Skin of body (tissue), 3 donors: ENCODE measurements at places on chromosomes 12 and 14.
A peak's percentile ranks its signal among the peaks of the same experiment; 100 is the strongest.

DNA sequence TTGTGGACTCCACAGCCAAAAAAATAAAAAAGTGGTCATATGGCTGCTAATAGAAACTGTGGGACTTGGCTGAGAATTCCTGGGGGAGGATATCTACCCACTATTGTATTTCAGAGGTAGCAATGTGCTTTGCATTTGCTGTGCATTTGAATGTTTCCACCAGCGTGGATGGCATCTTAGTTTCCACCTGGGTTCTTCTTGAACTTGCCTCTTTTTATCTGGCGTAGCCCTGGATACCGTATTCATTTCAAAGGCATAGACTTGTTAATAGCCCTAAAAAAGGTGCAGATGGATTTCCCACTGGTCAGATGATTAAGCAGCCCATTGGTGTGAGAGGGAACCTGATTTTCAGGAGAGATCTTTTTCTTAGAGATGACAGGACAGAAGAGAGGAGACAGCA lies 1.9 kb upstream of the MYF5 start:
- no peak for DNase-seq

DNA sequence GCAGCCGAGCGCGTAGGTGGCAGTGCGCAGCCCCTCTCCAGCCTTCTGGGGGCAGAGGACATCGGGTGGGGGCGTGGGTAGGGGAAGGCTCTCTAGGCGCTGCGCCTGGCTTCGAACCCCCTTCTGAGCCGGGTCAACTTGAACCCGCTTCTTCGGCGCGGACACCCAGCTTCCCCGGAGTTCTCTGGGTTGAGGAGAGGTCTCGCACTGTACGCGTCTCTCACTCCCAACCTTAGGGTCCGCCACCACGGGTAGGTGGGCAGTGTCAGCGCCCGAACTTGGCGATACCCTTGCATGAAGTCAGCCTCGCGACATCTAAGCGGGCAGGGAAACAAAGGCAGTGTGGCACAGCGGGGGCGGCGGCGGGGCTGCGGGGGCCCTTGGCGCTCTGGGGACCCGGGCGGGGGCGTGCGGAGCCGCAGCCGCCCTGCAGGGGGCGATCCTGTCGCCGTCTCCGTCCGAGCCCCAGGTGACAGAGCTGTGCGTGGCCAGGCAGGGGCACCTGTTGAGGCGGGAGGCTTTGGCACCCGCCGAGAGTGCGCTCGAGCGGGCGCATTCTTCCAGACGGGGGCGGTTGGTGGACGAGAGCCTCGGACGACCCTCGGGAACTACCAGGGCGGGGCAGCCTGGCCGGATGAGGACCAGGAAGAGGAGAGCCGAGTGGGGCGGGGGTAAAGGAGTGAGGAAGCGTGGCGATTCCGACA lies 1.1 kb downstream of the GALNT16 start:
- DNase-seq = peak; percentile 5

DNA sequence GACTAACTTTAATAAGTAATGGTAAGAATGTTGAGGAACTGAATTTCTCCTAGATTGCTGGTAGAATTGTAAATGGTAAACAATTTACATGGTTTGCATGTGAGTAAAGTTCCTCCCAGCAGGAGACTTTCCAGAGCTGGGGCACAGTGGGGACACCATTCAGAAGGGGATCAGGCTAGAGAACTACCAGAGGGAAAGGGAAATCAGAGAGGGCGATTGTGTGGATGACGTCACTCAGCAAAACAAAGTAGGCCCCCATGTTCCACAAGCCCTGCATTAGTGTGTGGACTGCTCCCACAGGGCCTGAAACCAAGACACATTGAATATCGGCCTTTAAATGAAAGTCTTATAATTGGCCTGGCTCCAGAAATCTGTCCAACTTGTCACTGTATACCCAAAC lies 9.5 kb downstream of the RNASE11 start:
- DNase-seq = no peak

DNA sequence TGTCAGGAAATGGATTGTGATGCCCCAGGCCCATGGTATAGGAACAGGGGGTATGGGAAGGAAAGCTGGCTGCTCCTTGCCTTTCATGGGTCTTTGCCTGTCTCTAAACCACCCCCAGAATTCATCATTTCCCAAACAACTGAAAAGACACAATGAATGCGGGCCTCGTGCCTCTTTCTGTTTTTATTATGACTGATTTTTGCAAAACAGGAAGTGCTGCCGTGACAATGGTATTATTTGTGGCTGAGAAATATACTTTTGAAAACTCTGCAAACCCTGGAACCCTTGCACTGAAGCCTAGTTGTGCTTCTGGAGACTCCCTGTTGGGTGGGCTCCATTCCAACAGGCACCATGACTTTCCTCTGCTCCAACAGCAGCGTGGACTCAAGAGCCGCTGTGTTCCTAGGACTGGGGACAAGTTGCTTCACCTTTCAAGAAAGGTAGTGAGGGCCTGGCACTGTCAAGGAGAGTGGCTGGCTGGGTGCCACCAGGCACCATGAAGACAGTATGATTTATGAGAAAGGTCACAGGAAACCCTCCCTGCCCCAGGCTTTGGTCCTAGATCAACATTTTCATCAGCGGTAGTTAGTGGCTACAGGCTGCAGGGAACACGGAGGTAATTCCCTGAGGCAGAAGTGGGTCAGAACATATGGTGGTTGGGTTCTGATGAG lies 4.8 kb upstream of the DGLUCY start:
- DNase-seq = no peak

DNA sequence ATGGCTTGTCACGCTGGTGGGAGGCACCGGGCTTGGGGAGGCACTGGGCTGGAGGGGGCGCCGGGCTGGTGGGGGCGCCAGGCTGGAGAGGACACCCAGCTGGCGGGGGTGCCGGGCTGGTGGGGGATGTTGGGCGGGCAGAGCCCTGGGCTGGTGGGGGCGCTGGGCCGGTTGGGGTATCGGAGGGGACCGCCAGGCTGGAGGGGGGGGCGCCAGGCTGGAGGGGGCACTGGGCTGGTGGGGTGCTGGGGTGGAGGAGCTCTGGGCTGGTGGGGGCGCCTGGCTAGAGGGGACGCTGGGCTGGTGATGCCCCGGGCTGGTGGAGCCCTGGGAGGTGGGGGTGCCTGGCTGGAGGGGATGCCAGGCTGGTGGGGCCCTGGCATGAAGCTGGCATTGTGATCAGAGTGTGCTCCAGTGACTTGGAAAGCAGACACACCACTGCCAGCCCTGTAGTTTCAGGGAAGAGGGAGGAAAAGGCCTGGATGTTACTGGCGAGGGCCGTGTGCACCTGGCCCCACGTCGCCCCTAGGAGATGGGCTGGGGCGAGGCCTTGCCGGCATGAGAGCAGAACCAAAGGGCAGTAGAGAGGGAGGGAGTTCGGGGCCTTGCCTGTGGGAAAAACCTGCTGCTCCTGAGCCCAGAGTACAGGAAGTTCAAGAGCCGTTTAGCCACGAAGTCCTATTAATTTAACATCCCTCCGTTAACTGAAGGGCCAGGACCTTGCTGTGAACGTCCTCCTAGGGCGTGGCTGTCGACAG lies 13.1 kb downstream of the TEDC1 start:
- no peak for DNase-seq

- DNase-seq = no peak
Observed at GRCh38 chr12:66241061-66242043, 52.3 kb downstream of the IRAK3 start.

DNA sequence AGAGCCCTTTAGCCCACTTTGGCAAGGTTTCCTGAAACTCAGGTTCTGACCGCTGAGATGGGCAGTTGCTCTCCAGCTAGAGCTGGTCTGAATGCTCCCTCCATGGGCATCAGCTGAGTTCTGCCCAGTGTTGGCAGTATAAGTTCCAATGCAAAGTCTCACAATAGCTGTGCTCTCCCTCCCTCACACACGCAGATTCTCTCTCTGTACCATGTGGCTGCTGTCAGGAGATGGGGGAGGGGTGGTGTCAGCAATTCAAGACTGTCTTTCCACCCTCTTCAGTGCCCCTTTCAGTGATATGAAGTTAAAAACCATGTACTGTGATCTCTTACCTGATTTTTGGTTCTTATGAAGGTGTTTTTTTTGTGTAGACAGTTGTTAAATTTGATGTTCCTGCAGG lies 164.3 kb upstream of the PLEKHA5 start:
- DNase-seq = no peak
